ENCODE measurements at places on chromosomes 4 and X.
A peak's percentile ranks its signal among the peaks of the same experiment; 100 is the strongest.

- no peak for DNase-seq
Measured at GRCh38 chr4:58760100-58760499, 1649.9 kb upstream of the IGFBP7 start.

GRCh38 chr4:171524903-171525302 lies 288.3 kb upstream of the GALNTL6 start:
- no peak for DNase-seq

- DNase-seq, result peak; percentile 30
Measured at GRCh38 chr4:3599951-3600350, 67.7 kb upstream of the LRPAP1 start.

- DNase-seq, result no peak
Measured at GRCh38 chr4:88879991-88880390, 177.0 kb downstream of the FAM13A start.

- no peak for DNase-seq
Measured at GRCh38 chrX:43702660-43703059, 46.6 kb downstream of the MAOA start.

GRCh38 chrX:151806967-151807540 lies 72.5 kb downstream of the CNGA2 start:
- no peak for DNase-seq

DNA sequence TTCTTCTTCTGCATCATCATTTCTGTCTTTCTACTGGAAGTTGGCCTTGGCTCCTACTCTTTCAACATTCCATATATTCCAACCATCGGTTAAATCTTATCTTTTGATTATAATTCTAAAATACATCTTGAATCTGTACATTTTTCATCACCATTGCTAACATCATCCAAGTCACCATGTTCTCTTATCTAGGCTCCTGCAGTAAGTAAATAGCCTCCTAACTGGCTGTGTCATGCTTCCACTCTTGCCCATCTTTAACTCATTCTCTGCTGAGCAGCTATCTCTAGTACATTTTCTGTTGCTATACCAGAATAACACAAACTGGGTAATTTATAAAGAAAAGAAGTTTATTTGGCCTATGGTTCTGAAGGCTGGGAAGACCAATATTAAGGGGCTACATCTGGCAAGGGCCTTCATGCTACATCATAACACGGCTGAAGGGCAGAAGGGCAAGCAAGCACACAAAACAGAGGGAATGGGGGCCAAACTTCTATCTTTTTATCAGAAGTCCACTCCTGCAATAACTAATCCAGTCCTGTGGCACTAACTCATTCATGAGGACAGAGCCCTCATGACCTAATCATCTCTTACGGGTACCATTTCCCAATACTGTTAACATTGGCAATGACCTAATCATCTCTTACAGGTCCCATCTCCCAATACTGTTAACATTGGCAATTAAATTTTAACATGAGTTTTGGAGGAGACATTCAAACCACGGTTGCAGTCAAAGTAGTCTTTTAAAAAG lies 72.2 kb downstream of the ENOX2 start:
- DNase-seq, result no peak

- DNase-seq, result no peak
Measured at GRCh38 chrX:10666102-10666501, 45.7 kb upstream of the MID1 start.

- DNase-seq, result no peak
Measured at GRCh38 chr4:183950536-183950935, 45.4 kb downstream of the STOX2 start.
